ENCODE measurements at places on chromosomes 2 and 18. TPM values are rescaled to one million over a fixed set of nuclear protein-coding genes. Genes with fewer than 3 reads are reported as not detected.

DNA sequence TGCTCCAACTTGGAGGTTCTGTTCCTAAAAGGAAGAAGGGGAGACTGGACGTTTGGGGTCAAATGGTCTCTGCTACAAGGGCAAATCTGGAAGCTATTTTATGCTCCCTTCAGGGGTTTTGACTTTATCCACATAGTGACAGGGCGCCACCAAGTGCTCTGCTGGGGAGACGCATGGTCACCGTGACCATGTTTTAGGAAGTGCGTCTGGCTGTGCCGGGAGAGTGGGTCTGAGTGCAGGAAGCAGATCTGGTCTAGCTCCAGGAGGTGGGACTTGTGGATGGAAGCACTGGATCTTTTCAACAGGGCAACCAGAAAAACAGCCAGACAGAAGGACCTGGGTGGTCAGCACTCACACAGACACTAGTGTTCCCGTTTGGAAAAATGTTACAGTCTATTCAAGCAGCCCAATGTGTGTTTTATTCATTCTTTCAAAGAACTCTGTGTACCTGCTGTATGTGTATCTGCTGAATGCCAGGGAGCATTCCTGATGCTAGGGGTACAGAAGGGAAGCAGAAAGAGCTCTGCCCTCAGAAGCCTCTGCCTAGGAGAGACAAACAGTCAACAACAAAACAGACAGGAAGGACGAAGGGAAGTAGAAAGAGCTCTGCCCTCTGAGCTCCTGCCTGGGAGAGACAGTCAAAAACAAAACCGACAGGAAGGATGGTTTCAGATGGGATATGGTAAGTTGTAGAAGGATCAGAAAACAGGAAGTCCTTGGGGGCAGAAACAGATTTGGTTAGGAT is 14.3 kb downstream of the IMPA2 start:
- DNase-seq: peak; percentile 63

GRCh38 chr2:232489516-232490220 is 2.0 kb upstream of the ECEL1 start:
- no peak for DNase-seq

- no peak for DNase-seq
Measured at GRCh38 chr2:11899264-11899818, 152.9 kb downstream of the LPIN1 start.

DNA sequence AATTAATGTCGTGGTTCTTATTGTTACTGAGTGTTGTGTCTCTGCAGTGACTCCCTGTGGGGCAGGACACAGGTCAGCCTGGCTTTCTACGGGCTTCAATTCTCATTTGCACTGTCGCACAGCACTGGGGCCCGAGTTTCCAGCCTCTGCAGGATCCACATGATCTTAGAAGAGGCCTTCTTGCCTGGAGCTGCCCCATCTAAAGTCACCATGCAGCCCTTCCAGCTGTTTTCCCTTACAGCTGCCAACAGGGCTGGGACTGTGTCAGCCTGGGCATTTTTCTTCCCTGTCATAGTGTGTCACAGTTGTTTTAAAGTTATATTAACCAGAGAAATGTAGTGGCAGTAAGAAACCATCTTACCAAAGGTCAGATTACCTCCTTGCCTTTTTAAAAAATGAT is 27.0 kb downstream of the FHL2 start:
- no peak for DNase-seq

- DNase-seq: no peak
Measured at GRCh38 chr2:86035376-86035882, 70.3 kb downstream of the POLR1A start.

IL1R2 gene
- total RNA-seq: 12.5 TPM
